ENCODE measurements at places on chromosomes 5 and 9. TPM values are rescaled to one million over a fixed set of nuclear protein-coding genes. Genes with fewer than 3 reads are reported as not detected.

The OR1J2 gene
- not detected for total RNA-seq

The CTXN3 gene
- not detected for total RNA-seq

The ZNF883 gene
- total RNA-seq, result 14.2 TPM

The NTMT1 gene
- total RNA-seq, result 51.0 TPM

DNA sequence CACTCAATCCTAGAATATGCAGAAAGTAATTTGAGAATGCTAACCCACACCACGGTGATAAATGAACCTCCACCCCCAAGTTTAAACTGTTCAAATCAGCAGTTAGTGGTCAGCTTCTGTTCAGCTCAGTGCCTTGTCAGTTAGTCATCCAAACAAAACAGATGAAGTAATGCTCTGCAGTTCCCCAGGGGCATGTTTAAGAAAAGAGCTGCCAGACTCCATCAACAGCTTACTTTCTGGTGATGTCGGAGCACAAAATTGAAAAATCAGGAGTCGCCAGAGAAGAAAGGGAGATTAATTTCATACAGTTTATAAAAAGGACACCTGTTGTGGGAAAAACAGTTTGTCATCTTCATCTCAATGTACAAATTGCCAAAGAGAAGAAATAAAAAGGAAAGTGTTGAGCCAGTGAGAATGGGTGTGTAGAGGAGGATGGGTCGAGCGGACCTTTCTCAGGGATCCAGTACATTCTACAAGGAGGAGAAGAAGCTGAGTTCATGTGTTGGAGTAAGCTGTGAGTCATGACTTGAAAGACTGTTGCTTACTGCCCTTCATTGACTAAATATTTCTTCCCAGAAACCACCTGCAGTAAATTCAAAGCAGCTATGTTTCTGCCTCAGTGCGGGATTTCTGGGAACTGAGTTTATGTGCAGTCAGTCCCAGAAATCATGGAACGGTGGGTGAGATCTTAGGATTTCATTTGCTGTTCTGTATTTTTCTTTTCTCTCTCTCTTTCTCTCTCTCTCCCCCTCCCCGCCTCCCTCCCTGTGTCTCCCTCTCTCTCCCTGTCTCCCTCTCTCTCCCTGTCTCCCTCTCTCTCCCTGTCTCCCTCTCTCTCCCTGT is 13.7 kb downstream of the TRIO start:
- peak; percentile 34 for DNase-seq

GRCh38 chr5:76016258-76016657 is 66.9 kb upstream of the SV2C start:
- no peak for DNase-seq

GRCh38 chr9:18606846-18607245 is 132.9 kb downstream of the ADAMTSL1 start:
- DNase-seq, result no peak

DNA sequence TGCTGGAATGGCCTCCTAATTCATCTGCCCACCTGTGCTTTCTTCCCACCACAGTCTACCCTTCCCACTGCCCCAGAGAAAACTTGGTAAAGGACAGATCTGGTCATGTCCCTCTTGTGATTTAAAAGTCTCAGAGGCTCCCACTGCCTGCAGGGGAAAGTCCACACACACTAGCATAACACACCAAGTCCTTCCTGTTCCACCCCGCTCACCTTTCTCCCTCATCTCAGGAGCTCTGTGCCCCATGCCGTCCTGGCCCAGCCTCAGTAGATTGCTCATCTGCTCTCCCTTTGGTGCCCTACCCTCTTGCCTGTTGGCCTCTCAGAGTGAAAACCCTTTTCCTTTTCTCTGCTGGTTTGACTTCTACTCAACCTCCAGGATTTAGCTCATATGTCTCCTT is 111.4 kb upstream of the MAP3K1 start:
- DNase-seq, result no peak

- no peak for DNase-seq
Measured at GRCh38 chr9:117992006-117992405, 287.8 kb downstream of the TLR4 start.

DNA sequence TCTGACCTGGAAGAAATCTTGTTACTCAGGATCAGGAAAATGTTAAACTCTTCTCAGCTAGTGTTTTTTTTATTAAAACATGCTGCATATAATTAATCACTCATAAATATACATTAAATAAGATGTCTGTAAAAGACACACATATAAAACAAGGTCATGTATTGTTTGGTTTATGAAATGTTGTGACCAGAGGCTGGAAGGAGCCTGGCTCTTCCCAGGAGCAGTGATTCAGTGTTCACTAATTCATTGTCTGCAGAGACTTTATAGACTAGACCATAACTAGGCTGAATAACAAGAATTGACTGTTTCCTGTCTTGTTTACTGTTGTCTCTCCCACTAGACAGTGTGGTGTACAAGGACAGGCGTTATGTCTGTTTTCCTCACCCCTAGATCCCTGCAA is 49.1 kb upstream of the ANKRD55 start:
- no peak for DNase-seq

- no peak for DNase-seq
Measured at GRCh38 chr5:96870094-96871026, 5.9 kb upstream of the ERAP2 start.

DNA sequence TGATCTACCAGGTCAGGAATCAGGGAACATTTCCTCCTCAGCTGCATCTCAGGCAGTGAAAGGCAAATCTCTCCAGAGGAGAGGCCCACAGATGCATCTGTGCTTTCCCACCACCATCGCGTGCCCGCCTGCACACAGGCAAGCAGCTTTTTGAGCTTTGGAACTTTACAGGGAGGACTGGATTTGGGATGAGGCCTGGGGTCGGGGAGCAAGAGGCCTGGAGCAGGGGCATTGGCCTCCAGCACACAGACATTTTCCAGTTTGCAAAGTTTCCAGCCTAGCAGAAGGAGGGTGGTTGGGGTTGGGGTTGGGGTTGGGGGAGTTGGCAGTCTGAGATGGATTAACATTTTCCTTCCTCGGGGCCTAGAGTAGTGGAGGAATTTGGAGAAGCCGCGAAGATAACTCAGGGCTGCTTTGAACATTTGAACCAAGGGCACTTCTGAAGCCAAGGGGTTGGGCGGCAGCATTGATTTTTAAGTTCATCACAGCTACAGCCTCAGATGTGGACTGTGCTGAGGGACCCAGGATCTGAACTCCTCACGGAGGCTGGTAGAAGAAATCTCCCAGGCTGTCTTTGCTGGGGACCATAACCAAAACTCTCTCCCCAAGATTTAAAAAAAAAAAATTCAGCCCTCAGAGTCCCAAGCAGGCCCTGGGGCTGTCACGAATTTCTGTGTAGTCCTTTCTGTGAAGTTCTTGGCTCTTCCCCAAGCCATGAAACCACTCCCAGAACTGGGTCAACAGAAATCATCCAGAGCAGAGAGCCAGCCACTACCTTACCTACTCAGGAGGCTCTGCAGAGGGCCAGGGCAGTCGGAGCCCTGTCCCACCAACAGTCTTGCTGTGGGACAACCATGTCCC is 25.6 kb downstream of the C5orf15 start:
- DNase-seq, result no peak

GRCh38 chr5:66551945-66552344 is 44.2 kb upstream of the MAST4 start:
- DNase-seq, result no peak

- DNase-seq, result no peak
Measured at GRCh38 chr9:69888856-69889585, 68.4 kb downstream of the CFAP95 start.

DNA sequence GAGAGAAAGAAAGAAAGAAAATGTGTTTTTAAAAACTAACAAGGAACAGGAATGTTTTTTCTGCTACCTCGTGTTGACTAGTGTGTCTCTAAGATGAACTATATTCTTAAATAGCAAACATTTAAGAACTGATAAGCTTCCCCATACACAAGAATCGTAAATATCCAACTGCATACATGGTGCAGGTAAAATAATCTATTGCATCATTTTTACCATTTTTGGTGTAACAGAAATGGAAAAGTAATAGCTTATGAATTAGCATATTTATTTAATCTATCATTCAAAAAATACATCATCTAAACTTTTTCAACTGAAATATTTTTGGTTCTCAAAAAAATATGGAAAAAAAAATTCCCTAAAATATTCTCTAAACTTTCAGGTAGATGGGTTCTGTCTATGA is 59.7 kb upstream of the RAD23B start:
- DNase-seq, result no peak

- DNase-seq, result no peak
Measured at GRCh38 chr5:32206053-32206452, 31.9 kb upstream of the GOLPH3 start.

DNA sequence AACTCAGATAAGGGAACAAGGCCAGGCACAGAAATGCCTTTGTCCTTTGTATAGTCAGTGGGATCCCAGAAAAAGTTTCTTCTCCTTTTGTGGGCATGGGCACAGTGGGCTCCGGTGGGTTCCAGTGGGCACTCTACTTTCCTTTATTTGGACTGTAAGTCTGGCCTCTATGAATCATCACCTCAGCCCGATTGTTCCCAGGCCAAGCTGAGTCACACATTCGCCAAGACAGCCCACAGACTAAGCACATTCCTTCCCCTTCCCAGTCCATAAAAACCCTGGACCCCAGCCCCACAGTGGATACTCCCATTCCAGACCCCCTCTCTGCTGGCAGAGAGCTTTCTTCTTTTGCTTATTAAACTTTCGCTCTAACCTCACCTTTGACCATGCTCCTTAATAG is 165.0 kb downstream of the FBXL17 start:
- DNase-seq, result peak; percentile 2

GRCh38 chr5:88713818-88714217 is 169.2 kb downstream of the MEF2C start:
- no peak for DNase-seq

DNA sequence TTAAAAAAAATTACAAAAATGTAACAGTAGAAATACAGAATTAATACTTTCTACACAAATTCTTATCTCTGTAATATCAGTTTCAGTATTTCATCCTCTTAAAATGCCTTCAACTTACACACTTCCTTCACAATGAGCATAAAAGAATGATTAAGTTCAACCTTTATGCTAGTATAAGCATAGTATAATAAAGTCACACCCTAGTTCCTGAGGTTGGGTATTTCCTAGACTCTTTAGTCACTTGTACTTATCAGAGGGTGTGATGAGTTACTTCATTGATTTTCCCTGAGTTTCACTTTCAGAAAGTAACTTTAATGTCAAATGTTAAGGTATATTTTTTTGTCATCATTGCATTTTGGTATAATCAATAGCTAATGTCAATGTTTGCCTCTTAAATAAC is 302.4 kb downstream of the PDE4D start:
- DNase-seq, result no peak

Data from HepG2 (cell line).